PC-3 (cell line): ENCODE measurements at places on chromosomes 4 and X. TPM values are rescaled to one million over a fixed set of nuclear protein-coding genes. Genes with fewer than 3 reads are reported as not detected.

DNA sequence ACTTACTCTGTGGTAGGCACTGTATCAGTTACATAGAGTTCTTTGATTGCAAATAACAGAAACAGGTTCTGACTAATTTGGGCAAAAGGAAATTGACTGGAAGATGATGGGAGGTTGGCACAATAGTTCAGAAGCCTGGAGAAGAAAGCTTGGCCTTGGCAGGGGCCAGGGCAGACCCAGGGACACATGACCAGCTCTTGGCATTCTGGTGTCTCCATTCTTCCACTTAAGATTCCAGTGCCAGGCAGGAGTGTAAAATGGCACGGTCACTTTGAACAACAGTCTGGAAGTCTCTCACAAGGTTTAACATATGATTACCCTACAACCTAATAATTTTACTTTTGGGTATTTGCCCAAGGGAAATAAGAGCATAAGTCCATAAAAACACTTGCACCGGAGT lies 175.9 kb downstream of the BCOR start:
- DNase-seq = no peak

DNA sequence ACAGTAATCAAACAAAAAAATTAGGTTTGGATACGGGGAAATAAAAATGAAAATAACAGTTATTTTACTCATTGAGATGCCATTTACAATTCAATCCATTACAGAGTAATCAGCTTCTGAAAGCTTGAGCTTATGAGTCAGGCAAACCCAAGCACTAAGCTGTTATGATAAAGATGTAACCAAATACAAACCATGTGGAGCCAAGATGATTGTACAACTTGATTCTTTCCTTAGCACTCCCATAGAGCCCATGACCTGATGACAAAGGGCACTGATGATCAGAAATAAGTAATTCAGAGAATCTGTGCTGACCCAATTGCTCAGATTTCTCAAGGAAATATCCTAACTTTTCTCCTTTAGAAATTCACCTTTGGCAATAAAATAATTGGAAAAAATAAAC lies 40.5 kb upstream of the PRKG2 start:
- peak; percentile 30 for DNase-seq

DNA sequence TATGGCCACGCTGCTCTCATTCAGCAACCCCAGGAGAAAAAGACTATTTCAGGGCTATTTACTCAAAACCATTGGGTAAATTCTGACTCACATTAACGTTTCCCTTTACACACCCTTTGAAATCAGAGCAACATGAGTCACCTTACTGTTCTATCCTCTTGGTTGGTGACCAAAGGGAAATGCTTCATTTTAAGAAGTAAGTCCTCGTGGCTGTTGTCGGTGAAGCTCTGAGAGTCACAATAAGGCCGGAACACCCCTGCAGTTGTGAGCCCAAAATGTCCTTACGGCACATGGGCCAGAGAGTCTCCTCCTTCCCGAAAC lies 56.3 kb upstream of the SPRY1 start:
- DNase-seq = peak; percentile 91

DNA sequence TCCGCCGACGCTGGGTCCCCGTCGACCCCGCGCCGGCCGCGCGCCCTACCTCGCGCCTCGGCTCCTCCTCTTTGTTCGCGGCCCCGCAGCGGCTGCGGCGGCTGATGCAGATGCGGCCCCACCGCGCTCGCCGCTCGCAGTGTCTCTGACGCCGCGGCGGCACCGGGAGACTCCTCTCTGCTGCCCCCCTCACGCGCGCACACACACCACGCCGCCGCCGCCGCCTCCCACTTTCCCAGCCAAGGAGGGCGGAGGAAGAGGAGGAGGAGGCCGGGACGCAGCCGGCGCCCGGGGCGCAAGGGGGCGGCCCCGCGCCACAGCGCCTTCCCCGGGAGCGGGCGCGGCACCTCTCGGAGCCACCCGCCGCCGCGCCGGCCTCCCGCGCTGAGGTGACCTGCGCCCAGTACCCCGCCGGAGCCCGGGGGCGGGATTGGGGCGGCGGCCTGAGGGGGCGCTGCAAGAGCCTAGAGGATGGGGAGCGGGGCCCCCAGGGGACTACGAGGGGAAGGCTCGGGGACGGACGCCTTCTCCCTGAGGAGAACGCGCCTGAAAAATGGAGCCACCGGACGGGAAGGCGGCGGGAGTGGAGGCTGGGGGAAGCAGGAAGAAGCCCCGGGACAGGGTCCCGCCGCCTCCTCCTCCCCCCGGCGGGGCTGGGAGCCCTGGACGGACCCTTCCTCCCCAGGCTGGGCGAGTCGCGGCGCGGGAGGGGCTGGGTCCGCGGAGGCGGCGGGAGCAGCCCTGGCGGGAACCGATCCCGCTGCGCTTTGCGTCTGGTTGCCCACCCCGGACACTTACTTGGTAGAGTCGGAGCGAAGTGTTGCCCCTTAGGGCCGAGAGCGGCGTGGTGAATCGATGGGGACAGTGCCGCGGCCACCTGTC lies at the start of gene SH3RF1:
Gene SH3RF1, minus strand, starts transcription at position 147 of the 882 bp plus-strand sequence. CDS start 1,744 bp downstream, outside the sequence.
- peak; percentile 83 for DNase-seq

GRCh38 chr4:11535333-11535732 lies 106.6 kb upstream of the HS3ST1 start:
- no peak for DNase-seq

- no peak for DNase-seq
Measured at GRCh38 chr4:24056289-24056688, 166.4 kb upstream of the PPARGC1A start.

GRCh38 chrX:109936114-109936513 lies 66.8 kb upstream of the TMEM164 start:
- no peak for DNase-seq

GRCh38 chr4:155060419-155060818 lies 148.0 kb upstream of the NPY2R start:
- no peak for DNase-seq

GRCh38 chrX:97102938-97103337 lies 219.2 kb downstream of the RPA4 start:
- no peak for DNase-seq

DNA sequence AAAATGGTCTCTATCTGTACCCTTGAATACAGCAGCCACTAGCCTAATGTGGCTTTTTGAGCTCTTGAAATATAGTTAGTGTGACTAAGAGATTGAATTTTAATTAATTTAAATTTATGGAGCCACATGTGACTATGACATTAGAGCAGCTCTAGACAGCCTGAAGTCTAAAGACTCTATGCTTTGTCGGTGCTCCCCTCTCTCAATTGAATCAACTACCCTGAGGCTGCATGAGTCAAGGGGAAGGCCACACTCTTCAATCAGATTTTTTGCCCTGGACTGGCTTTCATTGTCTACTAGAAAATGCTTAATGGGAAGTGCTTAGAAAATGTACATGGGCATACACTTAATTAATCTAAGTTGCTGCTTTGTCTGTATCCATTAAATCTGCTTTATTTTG lies 11.7 kb downstream of the TLR7 start:
- peak; percentile 17 for DNase-seq

DNA sequence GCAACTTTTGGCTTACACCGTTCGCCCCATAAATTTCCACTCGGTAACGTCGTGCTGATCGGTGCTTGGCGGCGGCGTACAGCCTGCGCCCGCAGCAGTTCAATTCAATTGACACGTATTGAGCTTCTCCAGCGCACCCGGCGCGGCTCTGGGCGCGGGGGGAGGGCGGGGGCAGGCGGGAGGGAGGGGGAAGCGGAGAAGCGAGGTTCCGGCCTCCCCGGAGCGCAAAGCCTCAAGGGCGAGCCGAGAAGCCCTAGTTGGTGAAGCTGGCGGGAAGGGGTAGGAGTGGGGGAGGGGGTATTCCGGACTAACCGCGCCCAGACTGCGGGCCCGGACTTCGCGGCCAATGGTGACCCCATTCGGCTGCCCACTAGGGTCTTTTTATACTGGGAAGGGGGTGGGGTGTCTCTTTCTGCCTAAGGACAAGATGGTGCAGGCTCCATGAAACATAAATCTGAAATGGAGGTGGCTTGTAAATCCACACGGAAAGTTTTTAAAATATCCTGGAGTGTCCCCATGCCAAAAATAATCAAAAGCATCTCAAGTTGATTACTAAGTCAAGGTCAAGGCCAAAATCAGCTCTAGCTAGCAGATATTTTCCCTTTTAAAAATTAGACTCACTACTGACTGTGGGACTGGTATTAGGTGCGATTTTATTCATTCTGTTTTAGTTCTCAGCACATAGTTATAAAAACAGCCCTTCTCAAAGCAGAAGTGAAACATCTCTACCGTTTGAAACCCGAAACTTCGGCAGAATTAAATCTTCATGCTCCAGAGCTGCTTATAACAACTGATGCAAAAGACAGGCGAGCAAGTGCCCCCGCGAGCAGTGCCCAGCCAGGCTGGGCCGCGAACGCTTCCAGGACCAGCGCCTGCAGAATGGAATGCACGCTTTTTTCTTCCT lies 1.5 kb upstream of the BCOR start:
- DNase-seq = no peak

- no peak for DNase-seq
Measured at GRCh38 chr4:168498251-168498650, 1.4 kb downstream of the PALLD start.

- DNase-seq = peak; percentile 11
Measured at GRCh38 chr4:176238826-176239225, 30.2 kb downstream of the ASB5 start.

DNA sequence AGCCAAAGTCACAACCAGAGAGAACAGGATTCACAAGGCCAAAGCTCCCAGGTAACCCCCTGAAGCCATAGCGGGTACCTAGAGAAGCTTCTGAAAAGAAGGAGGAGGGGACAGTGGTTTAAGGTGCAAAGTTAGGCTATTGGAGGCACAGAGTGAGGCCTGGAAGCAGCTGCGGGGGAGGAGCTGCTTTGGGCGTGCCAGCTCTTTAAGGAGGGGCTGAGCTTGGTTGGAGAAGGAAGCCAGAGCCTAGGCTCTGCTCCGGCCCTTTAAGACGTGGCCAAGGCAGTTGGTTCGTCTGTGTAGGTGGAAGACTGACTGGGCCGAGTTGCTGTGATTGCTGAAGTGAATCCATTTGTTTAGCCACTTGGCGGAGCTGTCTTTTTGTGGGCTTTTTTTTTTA lies 1.5 kb downstream of the KLF8 start:
- no peak for DNase-seq

GRCh38 chr4:23966725-23967124 lies 76.9 kb upstream of the PPARGC1A start:
- DNase-seq = no peak

Gene SPANXA1
- not detected in 2 replicates for total RNA-seq

Gene ARHGAP4
- total RNA-seq = 4.0 and 4.6 TPM in 2 replicates

Gene FAM9B
- 0.07 TPM in 1 of 2 replicates, not detected in the other for total RNA-seq

Gene GPR119
- not detected in 2 replicates for total RNA-seq

Gene DGAT2L6
- total RNA-seq = not detected in 2 replicates

Gene DCAF12L2
- 0.44 and 0.69 TPM in 2 replicates for total RNA-seq

Gene P2RY10
- not detected in 2 replicates for total RNA-seq

Gene CXCL6
- 23.4 and 25.7 TPM in 2 replicates for total RNA-seq
